Activated effector memory CD4-positive, alpha-beta T cell treated with Interleukin-2 at 50 U/mL for 16 hours (primary cell): ENCODE measurements at places on chromosomes 11 and 22.

DNA sequence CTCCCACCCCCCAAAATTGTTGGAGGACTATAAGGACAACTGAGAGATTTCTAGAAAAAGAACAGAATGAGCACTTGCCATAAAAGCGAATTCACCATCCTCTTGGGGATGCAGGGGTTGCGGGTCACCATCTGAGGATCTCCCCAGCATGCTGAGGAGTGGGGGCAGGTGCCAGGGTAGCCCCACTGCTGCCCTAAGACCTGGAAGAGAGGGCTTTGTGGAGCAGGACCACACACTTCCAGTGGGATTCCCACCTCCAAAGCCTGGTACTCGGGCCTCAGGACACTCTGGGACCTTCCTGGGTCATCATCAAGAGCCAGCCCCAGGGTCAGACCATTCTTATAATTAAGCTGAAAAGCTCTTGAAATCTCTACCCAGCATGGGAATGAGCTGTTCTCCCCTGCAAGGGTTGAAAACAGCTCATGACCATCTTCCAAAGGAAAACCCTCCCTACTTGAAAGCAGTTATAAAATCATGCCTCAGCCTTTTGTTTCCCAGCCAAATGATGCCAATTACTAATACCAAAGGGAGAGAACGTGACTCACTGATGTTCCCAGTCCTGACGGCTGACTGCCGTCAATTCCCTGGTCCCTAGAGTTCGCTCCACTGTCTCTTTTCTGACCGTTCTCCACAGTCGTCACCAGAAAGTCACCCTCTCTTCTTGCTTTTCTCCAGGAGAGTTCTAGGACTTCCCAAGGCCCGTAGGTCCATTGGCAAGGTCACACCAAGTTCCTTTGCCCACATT is 76.8 kb upstream of the CREB3L1 start:
- no peak for DNase-seq

GRCh38 chr22:48182846-48183805 is 1420.7 kb downstream of the TBC1D22A start:
- DNase-seq = no peak

DNA sequence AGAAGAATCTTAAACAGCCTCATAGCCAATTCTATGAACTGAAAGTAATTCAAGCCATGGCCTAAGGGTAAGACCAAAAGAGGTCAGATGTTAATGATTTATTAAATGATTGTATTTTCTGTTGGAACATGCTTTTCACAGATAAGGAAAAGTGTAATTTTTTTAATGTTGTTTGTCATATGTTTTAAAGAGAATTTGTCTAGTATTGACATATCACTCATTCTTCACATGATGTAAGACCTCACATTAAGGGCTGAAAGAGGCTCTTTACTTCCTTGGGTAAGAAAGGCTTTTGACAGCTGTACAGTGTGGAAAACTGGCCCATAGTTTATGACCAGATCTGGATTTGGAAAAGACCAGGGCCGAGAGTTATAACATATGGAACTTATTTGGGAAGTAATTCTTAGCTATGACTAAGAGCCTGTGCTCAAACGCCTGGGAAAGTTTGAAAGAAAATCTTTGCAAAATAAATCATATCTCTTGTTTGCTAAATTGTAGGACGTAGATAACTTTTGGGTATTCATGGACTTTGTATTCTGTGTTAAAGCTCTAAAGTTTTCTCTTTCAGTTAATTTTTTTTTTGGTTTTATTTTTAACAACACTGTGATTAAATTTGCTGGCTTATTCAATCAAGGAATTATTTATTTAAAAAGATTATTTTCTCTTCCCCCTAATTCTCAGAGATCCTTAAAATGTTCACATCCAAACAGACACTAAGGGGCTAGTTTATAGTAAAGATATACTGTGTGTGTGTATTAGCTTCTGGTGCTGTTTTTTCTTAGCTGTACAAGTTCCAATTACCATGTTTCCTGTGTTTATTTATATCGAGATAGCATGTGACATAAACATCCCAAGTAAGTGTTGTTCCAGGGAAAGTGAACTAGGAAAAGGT is 162.2 kb downstream of the ARHGAP42 start:
- no peak for DNase-seq

- peak; percentile 48 for DNase-seq
Measured at GRCh38 chr11:123580557-123581275, 73.7 kb downstream of the SCN3B start.

- no peak for DNase-seq
Measured at GRCh38 chr11:47236482-47236881, 12.1 kb downstream of the ACP2 start.

DNA sequence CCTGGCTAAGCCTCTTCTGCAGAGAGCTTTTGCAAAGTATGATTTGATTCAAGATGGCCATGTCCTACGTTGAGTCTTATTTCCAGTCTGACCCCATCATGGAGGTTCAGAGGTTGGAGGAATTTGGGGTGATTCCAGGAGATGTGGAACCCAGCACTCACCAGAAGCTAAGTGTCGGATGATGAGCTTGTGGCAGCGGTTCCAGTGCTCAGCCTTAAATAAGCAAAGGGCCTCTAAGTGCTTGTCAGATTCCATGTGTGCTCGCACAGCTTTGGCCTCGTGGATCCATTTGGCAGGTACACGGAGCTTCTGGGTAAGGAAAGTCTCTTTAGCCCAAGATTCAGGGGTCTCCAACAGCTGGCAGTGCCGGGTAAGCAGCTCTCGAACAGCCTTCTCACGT is 11.9 kb upstream of the CHRNA10 start:
- DNase-seq = no peak

GRCh38 chr11:99015634-99016454 is 4.9 kb upstream of the CNTN5 start:
- DNase-seq = no peak

- no peak for DNase-seq
Measured at GRCh38 chr11:10412266-10412665, 42.8 kb upstream of the AMPD3 start.

DNA sequence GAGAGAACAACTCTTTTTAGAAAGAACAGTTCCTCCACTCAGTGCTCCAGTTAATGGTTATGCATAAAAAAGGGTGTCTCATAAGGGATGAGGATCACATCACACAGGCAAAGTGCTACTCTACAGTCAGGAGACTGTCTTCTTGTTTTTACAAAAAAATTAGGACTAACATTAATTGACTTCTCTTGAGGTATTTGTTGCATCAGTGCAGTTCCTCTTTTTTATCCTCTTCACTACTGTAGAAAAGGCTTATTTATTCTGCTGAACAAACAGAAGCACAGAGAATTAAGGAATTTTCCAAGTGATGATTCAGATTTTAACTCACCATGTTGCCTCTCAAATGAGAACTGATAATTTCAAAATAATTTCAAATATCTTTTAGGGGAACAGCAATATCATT is 1.9 kb downstream of the MMP8 start:
- no peak for DNase-seq

- DNase-seq = no peak
Measured at GRCh38 chr22:25025491-25026400, 73.2 kb downstream of the KIAA1671 start.

GRCh38 chr11:94926271-94926625 is 47.1 kb downstream of the CWC15 start:
- no peak for DNase-seq

- DNase-seq = no peak
Measured at GRCh38 chr11:94477624-94478023, 16.0 kb downstream of the MRE11 start.

GRCh38 chr22:23230348-23231068 is 50.2 kb downstream of the BCR start:
- no peak for DNase-seq

DNA sequence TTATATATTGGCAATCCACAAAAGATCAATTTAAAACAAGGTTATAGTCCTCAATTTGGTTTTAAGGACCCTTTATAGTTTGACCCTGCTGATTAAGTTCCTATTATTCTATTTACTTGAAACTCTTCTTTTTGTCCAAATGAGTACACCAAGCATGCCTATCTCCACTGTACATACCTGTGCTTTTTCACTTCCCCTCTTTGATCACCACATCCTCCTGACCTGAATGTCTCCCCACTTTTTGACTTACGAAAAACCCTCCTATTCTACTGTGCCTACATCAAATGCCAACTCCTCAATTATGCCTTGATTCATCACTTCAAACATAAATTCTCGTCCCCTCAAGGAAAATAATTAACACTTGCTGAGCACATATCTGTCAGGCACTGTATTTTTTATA is 113.5 kb downstream of the SOX6 start:
- no peak for DNase-seq

DNA sequence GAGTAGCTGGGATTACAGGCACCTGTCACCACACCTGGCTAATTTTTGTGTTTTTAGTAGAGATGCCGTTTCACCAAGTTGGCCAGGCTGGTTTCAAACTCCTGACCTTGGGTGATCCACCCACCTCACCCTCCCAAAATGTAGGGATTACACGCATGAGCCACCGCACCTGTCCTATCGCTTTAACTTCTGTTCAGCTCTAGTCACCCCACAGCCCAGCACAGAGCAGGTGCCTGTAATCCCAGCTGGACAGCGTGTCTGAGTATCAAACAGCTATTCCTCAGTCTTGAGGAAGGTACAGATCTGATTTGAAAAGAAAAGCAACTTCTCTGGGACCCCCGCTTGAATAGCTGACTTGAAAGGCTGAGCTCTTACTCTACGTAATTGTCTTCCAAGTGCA is 149.1 kb downstream of the CTTN start:
- no peak for DNase-seq

GRCh38 chr22:39463931-39464390 is 7.1 kb downstream of the MGAT3 start:
- no peak for DNase-seq

DNA sequence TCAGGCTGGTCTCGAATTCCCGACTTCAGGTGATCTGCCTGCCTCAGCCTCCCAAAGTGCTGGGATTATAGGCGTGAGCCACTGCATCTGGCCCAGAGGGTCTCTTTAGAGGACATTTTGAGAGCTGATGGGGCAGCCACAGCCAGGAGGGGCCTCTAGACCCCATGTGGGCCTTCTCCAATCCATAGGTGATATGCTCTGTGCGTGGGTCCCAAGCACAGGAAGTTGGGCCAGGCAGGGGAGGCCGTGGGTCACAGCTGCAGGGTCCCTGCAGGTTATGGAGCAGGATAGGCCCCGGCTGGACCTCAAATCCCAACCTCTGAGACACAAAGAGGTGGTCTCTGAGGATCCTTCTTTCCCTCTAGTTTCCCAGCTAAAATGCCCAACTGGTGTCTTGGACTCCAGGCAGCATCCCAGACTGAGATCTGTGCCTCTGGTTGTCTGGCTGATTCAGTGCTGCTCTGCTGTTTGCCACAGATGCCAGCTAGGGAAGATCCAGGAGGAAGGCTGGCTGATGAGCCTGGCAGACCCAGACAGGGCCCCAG is 1.5 kb downstream of the LRRC75B start:
- DNase-seq = no peak

DNA sequence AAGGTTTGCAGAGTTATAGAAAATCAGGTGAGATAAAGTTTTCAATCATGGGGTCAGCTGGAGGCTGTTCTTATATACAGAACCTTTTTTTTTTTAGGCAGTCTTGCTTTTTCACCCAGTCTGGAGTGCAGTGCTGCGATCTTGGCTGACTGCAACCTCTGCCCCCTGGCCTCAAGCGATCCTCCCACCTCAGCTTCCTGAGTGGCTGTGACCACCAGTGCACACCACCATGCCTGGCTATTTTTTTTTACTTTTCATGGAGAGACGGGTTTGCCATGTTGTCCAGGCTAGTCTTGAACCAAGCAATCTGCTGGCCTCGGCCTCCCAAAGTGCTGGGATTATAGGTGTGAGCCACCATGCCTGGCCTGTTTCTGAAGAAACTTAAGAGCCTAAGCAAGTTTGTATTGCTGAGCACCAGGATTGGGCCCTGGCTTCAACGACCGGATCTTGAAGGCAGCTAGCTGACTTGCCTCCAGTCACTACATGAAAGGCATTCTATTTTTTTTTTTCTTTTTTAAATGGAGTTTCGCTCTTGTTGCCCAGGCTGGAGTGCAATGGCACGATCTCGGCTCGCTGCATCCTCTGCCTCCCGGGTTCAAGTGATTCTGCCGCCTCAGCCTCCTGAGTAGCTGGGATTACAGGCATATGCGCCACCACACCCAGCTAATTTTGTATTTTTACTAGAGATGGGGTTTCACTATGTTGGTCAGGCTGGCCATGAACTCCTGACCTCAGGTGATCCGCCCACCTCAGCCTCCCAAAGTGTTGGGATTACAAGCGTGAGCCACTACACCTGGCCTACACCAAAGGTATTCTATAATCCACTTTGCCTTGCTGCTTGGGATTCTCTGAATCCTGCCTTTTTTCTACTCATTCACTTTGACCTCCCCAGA is 7.6 kb downstream of the XBP1 start:
- no peak for DNase-seq

DNA sequence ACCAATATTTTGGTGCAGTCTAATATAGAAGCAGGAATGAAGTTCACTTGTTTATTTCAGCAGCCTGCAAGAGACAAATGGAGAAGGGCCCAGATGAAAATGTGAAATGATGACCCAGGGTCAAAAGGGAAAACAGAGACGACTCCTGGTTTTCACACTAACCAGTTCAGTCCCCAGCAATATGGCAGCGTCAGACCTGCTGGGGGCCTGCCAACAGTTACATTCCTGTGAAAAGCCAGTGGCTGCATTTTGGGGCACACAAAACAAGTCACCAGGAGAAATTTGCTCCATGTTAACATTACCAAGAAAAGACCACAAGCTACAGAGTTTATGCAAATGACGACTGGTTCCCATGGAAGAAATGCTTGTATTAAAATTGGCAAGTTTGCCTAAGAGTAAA is 80.2 kb downstream of the CCDC34 start:
- DNase-seq = no peak

GRCh38 chr11:92796744-92797143 is 172.7 kb upstream of the MTNR1B start:
- no peak for DNase-seq

DNA sequence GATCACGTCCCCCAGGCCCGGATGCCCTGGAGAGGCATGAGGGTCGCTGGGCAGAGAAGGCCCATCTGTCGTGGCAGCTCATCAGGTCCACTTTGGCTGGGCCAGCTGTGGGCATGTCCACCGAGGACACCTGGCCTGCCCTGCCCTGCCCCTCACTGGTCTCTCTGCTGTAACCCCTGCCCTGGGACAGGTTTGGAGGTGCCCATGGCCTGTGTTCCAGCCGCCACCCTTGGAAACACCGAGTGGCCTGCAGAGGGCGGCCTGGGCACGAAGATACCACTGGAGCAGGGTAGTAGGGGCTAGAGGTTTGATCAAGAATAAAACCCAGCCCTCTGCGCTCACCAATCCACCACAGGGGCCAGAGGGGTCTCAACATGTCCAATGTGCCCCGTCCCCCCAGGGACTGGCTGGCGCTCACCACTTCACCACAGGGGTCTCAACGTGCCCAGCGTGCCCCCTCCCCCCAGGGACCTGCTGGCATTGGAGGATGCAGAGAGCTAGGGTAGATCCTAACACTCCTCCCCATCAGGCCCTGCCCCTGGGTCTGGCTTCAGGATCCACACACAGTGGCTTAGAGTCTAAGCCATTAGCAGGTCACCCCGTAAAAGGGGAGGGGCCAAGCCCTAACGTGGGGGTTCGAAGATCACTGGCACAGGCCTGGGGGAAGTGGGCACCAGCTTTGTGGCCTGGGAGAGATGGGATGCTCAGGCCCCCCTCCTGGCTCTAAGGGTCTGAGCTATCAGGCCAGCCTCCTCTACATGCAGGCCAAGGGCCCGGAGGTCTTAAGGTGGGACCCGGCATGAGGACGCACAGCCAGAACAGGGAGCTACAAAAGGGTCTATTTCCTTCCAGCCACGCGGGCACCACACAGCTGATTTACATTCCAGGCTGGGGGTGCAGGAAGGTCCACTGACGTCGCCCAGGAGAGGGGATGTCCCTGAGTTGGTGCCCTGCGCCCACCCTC is 1.3 kb upstream of the HDAC10 start:
- DNase-seq = peak; percentile 64
